ENCODE measurements at places on chromosomes 12 and 14. TPM values are rescaled to one million over a fixed set of nuclear protein-coding genes. Genes with fewer than 3 reads are reported as not detected.
A peak's percentile ranks its signal among the peaks of the same experiment; 100 is the strongest.

DNA sequence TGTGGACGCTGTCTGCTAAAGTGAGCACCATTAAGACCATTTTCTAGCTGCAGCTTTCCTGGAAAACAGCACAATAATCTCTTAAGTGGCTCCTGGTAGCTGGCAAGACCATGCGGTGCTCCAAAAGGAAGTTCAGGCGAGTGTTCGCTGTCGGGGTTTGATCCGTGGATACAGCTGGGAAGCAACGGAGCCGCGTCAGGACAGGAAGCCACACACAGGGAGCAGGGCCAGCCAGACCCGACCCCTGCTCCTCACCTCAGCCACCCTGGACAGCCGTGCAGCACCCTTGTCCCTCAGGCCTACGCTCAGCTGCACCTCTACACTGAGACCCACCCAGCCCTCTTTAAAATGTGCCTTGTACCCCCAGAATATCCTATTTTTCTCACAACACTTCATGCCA lies 19.4 kb downstream of the ZFYVE21 start:
- DNase-seq, result no peak

DNA sequence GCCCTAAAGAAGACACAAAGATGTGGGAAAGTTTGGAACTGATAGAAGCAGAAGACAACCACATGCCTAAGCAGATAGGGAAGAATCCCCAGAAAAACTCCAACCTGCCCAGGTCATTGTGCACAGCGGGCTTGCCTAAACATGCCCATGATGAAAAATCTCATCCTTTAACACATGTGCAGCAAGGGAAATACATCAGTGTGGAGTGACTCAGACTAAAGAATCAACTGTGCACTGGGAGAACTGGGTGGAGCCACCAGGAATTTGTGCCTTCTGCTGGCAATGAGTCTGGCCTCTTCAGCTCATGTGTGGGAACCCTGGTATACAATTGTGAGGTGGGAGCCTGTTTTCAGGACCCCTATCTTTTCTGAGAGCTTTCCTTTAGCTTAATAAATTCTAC lies 398.5 kb downstream of the FSCB start:
- no peak for DNase-seq

DNA sequence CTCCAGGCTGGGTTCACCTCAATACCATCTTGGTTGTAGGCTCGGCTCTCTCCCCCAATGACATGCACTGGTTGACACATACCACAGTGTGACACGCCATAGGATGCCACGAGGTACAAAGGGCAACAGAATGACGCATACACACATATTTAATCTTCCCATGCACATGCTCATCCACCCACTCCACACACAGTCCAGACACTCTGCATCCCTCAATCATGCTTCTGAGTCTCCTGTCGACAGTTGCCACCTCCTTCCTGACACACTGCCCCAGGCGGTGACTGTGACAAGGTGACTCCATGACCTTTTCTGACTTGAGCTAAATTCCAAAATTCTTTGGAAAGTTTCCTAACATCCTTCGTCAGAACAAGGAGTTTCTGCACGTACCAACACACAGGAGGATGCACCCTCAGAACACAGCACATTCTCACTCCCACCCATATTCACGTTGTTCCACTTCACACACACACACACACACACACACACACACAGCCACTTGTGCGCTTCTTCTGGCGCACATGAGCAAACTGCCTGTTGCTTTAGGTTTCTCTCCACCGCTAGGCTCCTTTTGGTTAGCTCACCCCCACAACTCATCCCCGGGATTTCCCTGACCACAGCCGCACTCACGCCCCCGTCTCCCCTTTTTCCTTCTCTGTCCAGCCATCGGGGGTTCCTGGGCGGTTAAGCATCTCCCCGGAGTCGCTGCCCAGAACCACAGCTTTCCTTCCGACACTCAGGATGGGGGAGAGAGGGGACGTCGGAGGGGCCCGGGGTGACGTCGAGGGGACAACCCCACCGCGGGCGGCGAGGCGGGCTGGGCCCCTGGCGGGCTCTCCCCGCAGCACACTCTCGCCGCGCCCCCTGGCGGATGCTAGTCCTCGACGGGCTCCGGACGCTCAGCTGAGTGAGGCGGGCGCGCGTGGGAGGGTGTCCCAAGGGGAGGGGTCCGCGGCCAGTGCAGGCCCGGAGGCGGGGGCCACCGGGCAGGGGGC lies 536 bp upstream of the WNT1 start:
- DNase-seq, result no peak

- DNase-seq, result no peak
Measured at GRCh38 chr12:122848471-122849351, 13.5 kb downstream of the HIP1R start.

The VRTN gene
- total RNA-seq, result 1.2 TPM

The ADCY6 gene
- 20.0 TPM for total RNA-seq

GRCh38 chr14:70821584-70822529 lies 12.5 kb upstream of the MAP3K9 start:
- peak; percentile 51 for DNase-seq

GRCh38 chr14:104477666-104478380 lies 101.7 kb upstream of the C14orf180 start:
- no peak for DNase-seq

- DNase-seq, result peak; percentile 93
Measured at GRCh38 chr14:64465831-64466554, 694 bp downstream of the AKAP5 start.

The TUNAR gene
- 0.48 TPM for total RNA-seq

GRCh38 chr12:102879144-102879763 lies 37.8 kb downstream of the PAH start:
- peak; percentile 61 for DNase-seq

The BCL11B gene
- total RNA-seq, result 2.6 TPM

The KRT77 gene
- 0.96 TPM for total RNA-seq

DNA sequence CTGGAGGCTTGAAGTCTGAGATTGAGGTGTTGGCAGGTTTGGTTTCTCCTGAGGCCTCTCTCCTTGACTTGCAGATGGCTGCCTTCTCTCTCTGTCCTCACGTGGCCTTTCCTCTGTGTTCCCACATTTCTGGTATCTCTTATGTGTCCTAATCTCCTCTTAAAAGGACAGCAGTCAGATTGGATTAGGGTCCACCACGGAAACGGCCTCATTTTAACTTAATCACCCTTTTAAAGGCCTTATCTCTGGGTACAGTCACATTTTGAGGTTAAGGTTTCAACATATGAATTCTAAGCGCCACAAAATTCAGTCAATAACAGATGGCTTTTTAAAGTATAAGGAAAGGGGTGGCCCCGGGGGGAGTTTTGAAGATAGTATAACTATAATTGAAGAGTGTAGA lies 33.5 kb downstream of the UNC79 start:
- DNase-seq, result no peak

GRCh38 chr14:87868920-87869319 lies 124.1 kb downstream of the GALC start:
- no peak for DNase-seq

- no peak for DNase-seq
Measured at GRCh38 chr12:72082986-72083820, 144.6 kb downstream of the TPH2 start.

GRCh38 chr14:31716208-31716607 lies 155.0 kb downstream of the NUBPL start:
- DNase-seq, result no peak

The BEGAIN gene
- 15.6 TPM for total RNA-seq

DNA sequence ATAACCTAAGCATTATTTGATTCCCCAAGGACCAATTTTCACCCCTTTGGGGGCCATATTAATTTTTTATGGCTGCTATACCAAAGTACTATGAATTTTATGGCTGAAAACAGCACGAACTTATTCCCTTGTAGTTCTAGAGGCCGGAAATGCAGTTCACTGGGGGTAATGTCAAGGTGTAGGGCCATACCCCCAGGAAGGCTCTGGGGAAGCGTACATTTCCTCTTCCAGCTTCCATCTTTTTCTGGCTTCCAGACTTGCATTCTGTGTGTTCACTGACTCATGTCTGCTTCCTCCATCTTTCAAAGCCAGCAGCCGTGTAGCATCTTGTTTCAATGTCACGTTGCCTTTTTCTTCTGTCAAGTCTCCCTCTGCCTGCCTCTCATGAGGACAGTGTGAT lies 133.5 kb downstream of the BICD1 start:
- no peak for DNase-seq

DNA sequence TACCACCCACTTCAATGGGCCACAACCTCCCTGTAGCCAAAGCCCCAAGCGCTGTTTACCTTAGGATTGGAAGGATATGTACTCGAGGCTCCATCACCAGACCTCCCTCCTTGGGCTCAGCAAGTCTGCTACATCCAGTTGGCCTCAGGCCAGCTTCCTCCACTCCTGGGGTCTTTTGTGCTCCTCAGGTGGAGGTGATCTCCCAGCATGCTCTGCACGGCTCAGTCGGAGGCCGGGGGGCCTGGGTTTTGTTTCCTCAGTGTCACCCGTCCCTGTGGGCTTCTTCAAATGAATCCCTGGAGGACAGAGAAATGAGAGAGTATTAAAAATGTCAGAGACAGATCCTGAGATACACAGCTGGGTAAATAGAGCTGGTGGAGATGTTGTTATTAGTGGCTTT lies 723.1 kb upstream of the TBX3 start:
- no peak for DNase-seq

Data from umbilical cord (tissue), 2 donors.